ENCODE measurements at places on chromosomes 6 and 20. TPM values are rescaled to one million over a fixed set of nuclear protein-coding genes. Genes with fewer than 3 reads are reported as not detected.

- no peak for DNase-seq
These were observed 734 bp downstream of the MMS22L start for GRCh38 chr6:97282238-97282725.

DNA sequence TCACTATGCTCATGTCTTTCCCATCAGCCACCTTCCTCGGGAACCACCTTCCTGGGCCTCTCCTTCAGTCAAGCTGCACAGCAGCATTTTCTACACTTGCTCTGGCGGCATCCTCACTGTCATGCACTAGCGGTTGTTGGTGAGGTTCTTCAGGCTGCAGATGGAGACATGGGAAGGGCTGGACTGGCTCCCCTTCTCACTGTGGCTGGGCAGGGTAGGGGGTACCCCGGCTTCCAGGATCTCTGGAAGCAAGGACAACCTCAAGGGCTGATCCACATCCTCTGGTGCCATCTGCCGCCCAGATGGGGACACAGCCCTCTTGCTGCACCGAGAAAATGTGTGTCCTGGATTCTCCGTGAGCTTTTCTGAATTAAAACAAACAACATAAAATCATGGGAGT lies 180.1 kb upstream of the RNF24 start:
- peak; percentile 28 for DNase-seq

- no peak for DNase-seq
These were observed 14.2 kb downstream of the EEF1E1 start for GRCh38 chr6:8087870-8088754.

- DNase-seq, result peak; percentile 54
These were observed 20.8 kb downstream of the SLC24A3 start for GRCh38 chr20:19232997-19233794.

DNA sequence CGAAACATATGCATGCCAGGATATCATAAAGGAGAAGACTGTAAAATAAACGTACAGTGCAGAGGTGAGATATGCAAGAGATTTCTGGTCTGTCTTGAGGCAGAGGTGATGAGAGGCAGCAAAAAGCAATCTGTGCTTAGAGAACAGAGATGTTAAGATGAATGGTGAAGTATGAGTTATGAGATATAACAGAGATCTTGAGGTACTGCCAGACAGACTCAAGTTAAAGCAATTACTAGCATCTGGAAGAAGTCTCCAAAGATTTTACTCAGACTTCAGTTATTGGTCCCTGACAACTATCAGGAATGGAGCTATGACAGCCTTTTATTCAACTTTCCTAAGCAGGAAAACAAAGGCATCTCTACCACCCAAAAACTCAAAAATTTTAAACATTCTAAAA lies 122.8 kb upstream of the DST start:
- no peak for DNase-seq

- DNase-seq, result peak; percentile 16
These were observed 66.9 kb downstream of the COL19A1 start for GRCh38 chr6:69933239-69933638.

DNA sequence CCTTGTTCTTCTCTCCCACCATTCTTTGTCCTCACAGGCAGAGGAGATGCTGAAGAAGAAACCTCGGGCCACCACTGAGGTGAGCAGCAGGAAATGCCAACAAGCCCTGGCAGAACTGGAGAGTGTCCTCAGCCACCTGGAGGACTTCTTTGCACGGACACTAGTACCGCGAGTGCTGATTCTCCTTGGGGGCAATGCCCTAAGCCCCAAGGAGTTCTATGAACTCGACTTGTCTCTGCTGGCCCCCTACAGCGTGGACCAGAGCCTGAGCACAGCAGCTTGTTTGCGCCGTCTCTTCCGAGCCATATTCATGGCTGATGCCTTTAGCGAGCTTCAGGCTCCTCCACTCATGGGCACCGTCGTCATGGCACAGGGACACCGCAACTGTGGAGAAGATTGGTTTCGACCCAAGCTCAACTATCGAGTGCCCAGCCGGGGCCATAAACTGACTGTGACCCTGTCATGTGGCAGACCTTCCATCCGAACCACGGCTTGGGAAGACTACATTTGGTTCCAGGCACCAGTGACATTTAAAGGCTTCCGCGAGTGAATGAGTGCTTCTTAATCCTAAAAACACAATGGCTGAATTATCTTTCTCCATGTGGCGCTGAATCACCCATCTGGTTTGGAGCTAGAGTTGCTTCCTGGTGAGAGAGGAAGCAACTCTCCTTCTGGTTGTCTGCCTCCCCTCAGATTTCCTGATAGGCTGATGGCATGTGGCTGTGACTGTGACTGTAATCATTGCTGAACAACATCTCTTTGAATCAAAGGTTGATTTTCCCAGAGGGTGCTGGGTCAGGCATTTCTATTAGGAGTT lies 4.6 kb downstream of the MAD2L1BP start:
- DNase-seq, result peak; percentile 73

RNF182 gene
- 17.0 TPM for total RNA-seq

BPI gene
- 0.29 TPM for total RNA-seq

PRSS16 gene
- not detected for total RNA-seq

ECT2L gene
- not detected for total RNA-seq

PTGIS gene
- 0.24 TPM for total RNA-seq

TAAR1 gene
- not detected for total RNA-seq

ETV7 gene
- 0.24 TPM for total RNA-seq
